Calu3 (cell line): ENCODE measurements at places on chromosomes 1 and 21. TPM values are rescaled to one million over a fixed set of nuclear protein-coding genes. Genes with fewer than 3 reads are reported as not detected.

DNA sequence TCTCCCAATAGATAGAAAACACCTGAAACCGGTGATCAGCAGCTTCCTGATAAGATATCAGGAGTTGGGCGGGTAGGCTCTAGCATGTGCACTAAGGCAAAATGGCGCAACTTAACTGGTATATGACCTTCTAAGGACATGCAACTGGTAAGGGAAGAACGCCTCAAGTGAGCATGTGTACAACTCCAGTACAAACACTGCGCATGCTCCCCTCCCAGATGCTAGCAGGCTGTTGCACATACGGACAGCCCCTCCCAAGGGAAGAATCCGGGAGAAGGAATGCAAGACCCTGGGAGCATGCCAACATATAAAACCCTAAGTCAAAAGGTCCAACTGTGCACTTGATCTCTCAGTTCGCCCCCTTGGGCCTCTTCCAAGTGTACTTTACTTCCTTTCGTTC lies 110.8 kb downstream of the TSEN15 start:
- DNase-seq: no peak

DNA sequence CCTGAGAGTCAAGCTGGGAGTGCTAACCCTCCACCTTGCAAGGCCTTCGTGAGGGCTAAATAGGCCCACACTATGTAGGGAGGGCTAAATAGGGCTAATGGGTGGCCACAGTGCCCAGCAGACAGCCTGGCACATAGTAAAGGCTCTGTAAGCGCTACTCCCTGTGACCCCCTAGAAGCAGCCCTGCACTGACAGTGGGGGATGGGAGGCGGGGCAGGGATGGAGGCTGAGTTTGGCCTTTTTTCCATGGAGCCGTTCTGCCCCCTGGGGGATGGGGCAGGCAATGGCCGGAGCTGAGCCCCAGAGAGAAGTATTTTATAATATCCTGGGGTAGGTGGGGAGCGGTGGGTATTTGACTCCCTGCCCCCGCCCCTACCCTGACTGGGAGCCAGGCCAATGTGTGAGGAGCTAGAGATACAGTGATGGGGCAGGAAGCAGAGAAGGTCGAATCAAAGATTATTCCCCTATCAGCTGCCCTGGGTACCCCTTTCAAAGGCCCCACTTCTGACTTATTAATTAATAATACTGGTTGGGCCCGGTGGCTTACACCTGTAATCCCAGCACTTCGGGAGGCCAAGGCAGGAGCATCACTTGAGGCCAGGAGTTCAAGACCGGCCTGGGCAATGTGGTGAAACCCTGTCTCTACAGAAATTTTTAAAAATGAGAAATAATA lies 42.3 kb downstream of the LACTBL1 start:
- peak; percentile 72 for DNase-seq

- peak; percentile 50 for DNase-seq
These were observed 20.1 kb downstream of the FAAP20 start for GRCh38 chr1:2174348-2175054.

DNA sequence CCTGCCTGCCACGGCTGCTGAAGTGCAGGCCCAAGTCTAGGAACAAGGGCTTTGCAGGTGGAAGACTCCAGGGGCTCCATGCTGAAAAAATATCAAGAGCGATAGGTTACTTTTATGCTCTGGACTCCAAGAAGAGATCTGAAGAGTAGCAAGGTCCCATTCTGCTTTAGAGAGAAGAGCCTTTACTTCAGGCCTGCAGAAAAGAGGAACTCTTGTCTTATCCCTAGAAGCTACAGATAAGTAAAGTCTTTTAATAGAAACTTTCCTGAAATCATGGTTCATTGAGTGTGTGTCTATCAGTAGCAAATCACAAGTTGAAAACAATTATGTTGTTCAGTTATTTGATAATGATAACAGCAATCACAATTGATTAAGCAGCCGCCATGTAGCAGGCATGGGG lies 113.3 kb downstream of the TNR start:
- no peak for DNase-seq

DNA sequence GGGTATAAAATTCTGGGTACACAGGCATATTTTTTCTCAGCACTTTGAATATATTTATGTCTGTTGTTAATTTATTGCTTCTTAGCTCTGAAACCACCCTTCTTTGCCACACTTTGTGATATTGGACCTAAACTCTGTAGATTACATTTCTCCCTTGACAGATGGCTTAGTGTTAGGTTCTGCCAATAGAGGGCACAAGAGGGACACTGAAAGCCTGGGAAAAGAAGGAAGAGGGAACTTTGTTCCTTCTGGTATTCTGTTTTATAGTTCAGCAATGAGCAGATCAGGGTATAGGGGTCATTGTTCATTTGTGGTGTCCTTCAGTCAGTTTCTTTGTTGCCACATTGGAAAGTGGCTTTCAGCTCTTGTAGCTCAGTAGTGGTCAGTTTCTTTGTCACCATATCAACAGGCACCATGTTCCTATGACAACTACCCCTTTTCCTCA lies 423.5 kb upstream of the PROX1 start:
- peak; percentile 24 for DNase-seq

DNA sequence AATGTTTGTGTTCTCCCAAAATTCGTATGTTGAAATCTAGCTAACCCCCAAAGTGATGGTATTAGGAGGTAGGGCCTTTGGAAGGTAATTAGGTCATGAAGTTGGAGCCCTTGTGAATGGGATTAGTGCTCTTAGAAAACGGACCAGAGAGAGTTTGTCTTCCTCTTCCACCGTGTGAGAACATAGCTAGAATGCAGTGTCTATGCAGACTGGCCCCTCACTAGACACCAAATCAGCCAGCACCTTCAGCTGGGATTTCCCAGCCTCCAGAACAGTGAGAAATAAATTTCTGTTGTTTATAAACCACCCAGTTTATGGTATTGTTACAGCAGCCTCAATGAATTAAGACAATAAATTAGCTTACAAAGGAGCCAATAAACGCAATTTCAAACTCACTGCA lies 58.0 kb downstream of the KIAA0319L start:
- DNase-seq: no peak

Gene PTPN14
- 72.4 and 77.4 TPM in 2 replicates for total RNA-seq

DNA sequence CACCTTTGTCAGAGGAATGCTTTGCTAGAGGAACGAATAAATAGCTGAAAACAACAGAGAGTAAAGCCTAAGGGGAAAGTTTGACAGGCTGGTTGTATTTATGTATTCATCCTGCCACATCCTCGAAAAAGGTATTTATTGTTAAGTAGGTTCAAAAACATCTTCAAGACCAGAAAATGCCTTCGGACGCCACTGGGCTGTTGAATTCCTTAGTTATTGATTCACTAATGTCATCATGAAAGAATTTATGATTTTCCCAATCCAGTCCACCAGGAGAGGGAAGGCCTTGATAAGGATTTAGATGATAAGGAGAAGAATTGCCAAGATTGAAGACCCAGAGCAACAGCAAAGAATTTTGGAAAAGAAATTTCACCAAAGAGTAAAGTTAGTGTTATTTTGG lies 35.2 kb upstream of the MAB21L3 start:
- no peak for DNase-seq

DNA sequence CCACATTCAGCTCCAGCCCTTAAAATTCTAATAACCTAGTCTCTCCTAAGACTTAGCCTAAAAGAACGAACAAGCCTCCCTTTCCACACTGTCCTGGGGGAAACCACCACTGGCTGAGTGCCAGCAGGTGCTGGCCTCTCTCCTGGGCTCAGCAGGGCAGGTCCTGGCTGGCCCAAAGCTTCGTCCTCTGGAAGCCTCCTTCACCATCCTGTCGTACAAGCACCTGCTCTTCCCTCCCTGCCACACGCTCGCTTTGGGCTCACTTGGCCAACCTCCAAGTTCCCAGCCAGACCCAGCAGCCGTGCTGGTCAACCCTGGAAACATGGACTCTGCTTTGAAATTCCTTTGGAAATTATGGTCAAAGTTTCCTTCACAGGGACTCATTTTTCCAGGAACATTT lies 58.2 kb upstream of the SLC25A33 start:
- no peak for DNase-seq

Gene SPRR4
- total RNA-seq: not detected in 2 replicates

DNA sequence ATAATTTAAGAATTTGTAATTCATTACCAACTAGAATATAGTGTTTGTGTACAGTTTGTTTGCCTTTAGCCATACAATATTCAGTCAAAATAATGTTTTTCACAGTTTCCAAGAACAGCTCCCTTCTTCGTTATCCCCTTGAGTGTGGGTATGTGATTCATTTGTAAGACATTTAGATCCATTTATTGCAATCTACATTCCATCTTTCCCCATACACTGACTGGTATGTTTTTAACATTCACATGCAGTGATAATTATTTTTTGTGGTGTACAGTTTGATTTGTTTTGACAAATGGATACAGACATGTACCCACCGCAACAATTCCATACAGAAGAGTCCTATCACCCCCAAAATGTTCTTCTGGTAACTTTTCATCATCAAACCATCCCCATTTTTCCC lies 589.1 kb upstream of the ADAMTS5 start:
- no peak for DNase-seq

DNA sequence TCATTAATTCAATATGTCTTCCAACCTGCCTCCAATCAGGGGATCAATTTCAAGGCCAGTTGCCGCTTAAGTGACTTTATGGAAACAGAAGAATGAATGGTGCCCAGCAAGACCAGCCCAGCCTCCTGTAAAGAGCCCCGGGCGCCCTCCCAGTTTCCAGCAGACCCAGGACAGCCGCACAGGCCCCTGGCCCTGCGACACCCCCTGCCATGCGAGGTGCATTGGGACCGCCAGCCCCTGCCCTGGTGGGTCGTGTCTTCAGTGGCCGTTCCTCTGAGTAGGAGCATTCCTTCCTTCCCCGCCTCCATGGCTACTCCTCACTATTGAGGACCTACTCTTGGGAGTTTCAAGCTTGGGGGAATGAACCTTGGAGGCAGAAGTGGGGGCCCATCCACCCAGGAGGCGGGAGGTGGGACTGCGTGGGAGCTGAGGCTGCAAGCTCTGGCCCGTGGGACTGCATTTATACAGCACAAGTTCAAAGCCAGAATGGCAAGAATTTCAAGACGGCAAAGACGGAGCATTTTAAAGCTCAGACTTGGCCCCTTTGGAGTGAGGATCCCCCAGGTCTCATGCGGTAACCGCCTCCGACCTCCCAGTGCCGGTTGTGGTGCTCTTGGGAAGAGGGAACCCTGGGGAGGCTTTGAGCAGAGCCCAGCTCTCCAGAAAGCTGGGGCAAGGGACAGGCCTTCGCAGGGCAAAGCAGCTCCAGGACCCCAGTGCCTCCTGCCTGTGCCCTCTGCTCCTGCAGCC lies 73.1 kb upstream of the ACTRT2 start:
- no peak for DNase-seq

Gene AUNIP
- 7.7 and 10.6 TPM in 2 replicates for total RNA-seq

GRCh38 chr21:45283611-45284455 lies 3.9 kb downstream of the POFUT2 start:
- DNase-seq: no peak

- peak; percentile 17 for DNase-seq
These were observed 12.2 kb downstream of the NTNG1 start for GRCh38 chr1:107153014-107153413.

DNA sequence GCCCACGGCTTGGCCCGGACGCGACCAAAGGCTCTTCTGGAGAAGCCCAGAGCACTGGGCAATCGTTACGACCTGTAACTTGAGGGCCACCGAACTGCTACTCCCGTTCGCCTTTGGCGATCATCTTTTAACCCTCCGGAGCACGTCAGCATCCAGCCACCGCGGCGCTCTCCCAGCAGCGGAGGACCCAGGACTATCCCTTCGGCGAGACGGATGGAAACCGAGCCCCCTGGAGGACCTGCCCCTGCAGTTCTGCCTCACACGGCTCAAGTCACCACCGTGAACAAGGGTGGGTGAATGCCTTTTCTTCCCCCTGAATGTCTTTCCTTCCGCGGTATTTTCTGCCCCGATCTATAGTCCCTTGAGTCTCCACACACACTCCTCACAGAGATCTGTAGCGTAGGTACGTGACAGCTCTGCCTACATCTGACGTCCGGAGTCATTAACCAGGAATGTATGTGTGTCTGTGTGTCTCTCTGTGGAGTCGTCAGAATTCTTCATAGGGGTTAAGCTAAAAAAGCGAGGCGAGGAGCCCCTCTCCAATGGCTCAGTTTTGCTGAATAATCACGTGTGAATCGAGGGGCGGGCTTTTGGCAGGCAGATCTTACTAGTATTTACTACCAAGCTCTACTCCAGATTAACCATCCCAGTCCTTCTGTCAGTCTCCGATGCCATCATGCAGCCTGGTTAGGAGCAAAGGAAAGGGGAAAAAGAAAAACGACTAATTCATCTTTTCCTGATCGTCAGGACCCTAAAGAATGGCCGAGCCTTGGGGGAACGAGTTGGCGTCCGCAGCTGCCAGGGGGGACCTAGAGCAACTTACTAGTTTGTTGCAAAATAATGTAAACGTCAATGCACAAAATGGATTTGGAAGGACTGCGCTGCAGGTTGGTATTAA lies at the start of gene CDKN2C:
TSS of gene CDKN2C (plus strand) at position 635 of the 898 bp plus-strand sequence. CDS start at position 759, 124 bp downstream.
- DNase-seq: peak; percentile 73

- DNase-seq: no peak
These were observed 105.9 kb downstream of the RGL1 start for GRCh38 chr1:183910845-183911244.

Gene FRRS1
- total RNA-seq: 39.1 and 46.5 TPM in 2 replicates

GRCh38 chr1:193069748-193070385 lies 10.5 kb downstream of the RO60 start:
- no peak for DNase-seq

Gene GCSAML
- not detected in 2 replicates for total RNA-seq

- peak; percentile 10 for DNase-seq
These were observed 2.3 kb downstream of the KCNC4 start for GRCh38 chr1:110212169-110213142.

DNA sequence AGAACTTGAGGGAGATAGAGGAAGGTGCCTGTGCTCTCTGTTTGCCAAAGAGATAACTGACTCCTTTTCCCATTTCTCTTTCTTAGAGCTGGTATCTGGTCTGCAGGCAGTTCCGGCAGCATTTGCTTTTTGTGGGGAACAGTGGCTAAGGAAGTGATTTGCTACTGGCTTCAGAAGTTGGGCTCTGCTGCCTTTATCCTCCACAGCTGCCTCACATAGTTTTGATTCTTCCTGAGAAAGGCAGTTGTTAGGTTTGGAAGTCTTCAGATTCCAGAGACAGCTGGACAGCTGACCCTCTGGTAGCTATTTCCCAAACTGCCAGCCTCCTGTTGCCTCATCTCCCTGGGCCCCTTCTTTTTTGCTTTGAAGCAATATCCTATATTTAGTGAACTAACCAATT lies 62.6 kb upstream of the MACF1 start:
- DNase-seq: no peak

DNA sequence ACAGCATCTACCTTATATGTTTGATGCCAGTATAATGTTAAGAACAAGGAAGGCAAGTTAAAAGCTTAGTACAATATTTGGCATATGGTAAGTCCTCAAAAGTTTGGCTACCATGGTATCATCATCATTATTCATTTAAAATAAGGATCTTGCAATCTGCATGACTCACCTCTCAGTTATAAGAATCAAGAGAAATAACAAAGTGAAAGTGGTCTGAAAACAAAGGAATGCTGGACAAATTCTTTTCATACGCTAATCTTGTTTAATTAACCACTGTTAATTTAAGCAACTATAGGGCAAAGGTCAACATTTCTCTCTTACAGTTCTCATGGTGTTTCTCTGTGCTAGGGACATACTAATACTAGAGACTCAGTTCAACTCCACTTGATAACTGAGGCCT lies 13.0 kb upstream of the CLDN19 start:
- DNase-seq: no peak

GRCh38 chr1:64877151-64877550 lies 89.2 kb downstream of the JAK1 start:
- DNase-seq: no peak

Gene NDUFV3
- total RNA-seq: 29.8 and 31.1 TPM in 2 replicates

- DNase-seq: no peak
These were observed 511.6 kb downstream of the KIF26B start for GRCh38 chr1:245666412-245666811.
